ENCODE measurements at places on chromosomes 13 and 19.

GRCh38 chr13:85828094-85828684 lies 29.0 kb upstream of the SLITRK6 start:
- DNase-seq, result no peak

GRCh38 chr19:13301627-13302334 lies 151.6 kb downstream of the IER2 start:
- DNase-seq, result no peak

DNA sequence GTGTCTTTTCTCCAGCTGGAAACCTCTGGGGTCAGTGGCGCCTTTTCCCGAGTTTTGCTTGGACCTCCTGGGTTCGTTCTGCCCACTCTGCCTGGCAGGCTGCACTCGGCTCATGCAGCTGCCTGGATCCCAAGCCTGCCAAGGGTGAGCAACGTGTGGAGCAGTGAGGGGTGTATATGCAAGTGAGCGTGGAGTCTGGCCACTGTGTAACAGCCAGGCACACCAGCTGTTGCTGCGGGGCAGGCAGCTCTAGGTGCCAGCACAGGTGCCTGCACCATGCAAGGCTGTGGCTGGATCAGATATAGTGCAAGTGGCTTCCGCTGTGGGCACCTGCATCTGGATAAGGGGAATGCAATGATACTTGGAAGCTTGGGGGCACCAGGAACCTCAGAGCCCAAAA lies 699.4 kb downstream of the SLITRK1 start:
- no peak for DNase-seq

DNA sequence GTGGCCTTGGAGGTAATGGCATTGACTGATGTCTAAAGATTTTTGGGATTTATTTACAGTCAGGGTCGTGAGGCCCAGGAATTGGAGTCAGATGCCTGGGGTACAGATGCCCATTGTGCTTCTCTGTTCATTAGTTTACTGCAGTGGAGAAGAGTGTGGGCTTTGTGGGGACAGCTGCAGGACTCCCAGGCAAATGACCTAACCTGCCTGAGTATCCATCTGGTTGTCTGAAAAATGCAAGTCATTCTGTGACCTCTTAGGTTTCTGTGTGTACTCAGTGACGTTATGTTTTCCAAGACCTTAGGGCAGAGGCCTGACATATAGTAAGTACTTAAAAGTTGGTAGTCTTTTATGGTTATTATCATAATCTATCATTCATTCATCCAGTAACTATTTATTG lies 60.5 kb downstream of the SPATA13 start:
- no peak for DNase-seq

DNA sequence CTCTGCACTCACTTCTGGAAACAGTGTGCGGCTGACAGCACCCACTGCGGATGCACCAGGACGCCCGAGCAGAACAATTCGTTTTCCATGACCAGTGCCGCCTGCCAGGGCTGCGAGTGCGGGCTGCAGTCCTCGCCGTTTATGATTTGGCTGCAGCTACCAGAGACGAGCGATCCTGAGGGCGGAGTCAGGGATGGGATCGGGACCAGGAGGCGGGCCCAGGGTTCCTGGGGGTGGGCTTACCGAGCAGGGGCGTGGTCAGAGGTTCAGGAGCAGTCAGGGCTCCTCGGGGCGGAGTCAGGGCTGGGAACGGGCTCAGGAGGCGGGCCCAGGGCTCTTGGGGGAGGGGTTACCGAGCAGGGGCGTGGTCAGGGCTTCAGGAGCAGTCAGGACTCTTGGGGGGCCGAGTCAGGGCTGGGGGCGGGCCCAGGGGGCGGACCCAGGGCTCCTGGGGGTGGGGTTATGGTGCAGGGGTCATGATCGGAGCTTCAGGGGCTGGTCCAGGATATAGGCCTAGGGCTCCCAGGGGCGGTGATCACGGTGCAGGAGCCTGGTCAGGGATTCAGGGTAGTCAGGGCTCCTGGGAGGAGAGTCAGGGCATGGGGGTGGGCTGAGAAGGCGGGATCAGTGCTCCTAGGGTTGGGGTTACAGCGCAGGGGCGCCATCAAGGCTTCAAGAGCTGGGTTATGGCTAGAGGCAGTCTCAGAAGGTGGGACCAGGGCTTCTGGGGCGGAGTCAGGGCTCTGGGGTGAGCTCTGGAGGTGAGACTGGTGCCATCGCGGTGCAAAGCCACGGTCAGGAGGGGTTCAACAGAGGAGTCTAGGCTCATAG lies 1.7 kb downstream of the KLK4 start:
- DNase-seq, result no peak

DNA sequence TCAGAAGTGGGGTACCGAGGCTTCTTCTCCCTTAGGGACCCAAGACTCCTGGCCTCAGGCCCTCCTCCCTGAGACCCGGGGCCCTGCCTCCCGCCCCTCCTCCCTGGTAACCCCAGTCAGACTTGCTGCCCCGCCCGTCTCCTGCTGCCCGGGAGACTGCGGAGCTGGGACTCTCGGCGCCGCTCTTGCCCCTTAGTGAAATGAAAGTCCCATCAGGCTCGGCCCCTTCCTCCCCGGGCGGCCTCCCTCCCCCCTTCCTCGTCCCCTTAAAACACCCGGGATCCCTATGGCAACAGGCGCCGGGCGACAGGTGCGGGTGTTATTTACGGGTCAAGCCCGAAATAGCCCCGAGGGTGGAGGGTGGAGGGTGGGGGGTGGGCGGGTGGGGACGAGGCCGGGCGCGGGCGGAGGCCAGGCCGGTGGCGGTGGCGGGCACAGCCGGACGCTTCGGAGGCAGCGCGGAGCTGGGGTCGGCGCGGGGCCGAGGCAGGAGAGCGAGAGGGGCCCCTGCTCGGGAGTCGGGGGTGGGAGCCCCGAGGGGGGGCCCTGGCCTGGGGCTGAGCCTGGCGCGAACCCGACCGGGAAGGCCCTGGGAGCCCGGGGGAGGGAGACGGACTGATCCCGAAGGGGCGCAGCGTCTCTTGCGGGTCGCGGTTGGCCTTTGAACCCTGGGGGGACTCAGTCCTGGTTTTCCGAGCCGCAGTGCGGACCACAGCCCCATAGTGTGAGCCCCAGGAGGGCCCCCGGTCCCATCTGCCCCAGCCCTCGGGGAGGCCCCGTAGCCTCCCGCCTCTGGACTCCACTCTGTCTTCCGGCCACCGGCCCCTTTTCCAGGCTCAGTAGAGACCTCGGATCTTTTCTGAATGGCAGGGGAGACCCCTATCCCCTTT lies at the start of gene CACNG6:
CACNG6 (plus strand) TSS at position 414 of the 890 bp plus-strand sequence. CDS start 1,241 bp downstream, outside the sequence.
- DNase-seq, result no peak

- no peak for DNase-seq
Measured at GRCh38 chr19:51122112-51122981, 2.4 kb upstream of the SIGLEC9 start.

GRCh38 chr13:80121038-80121437 lies 219.9 kb downstream of the SPRY2 start:
- no peak for DNase-seq

DNA sequence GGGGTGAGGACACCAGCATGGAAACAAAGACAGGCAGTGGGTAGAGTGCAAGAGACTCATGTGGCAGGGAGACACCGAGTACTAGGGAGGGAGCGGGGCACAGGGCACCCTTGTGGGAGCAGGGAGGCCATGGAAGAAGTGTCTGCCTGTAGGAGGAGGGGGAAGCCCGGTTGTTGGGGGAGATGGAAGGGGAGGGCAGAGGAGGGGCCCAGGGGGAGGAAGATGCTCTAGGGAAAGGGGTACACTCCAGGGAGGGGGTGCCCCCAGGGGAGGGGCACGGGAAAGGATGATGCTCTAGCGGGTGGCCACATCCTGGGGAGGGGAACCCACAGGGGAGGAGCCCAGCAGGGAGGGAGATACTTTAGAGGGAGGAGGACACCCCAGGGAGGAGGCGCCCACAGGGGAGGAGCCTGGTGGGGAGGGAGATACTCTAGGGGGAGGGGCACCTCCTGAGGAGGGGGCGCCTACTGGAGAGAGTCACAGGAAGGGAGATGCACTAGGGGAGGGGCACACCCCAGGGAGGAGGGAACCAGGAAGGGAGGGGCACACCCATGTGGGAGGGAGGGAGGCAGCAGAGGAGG lies 24.9 kb downstream of the CPAMD8 start:
- DNase-seq, result no peak

- no peak for DNase-seq
Measured at GRCh38 chr13:52695856-52696255, 43.2 kb downstream of the SUGT1 start.

DNA sequence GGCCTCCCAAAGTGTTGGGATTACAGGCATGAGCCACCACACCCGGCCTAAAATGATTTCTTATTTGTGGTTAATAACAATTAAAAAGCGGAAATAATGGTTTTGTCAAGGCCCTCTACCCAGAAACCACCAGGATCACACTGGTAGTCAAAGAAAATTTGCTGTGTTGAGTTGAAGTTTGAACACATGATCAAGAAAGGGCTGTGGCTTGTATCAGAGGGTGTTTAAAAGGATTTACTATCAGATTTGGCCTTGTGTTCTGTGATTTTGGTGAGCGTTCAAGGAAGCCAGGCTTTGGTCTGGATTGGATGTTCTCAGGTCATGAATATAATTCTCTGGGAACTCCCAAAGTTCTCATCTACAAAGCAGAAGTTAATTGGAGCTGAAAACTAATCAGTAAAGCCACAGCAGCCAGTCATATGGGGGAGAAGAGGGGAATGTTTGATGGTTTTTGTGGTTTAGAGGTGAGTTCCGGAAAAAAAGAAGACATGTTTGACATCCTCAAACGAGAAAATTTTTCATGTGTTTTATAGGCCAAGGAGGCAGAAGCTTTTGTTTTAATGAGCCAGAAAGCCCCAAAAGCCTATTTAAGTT lies 10.6 kb upstream of the ZNF556 start:
- no peak for DNase-seq

DNA sequence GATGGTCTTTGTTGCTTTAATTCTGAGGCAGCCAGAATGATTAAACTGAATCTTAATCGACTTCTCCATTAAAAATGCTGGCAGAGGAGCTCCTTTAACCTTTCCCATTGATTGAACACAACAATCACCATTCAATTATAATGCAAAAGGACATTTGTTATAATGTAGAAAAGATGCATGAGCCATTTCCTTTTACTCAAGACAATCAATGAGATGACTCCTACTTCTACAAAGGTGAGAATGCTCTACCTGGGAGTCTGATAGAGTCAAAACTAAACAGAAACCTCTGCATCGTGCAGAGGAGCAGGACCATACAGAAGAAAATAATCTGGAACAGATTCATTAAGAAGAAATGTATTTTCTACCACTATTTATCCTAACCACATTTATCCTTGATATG lies 253.6 kb upstream of the DACH1 start:
- DNase-seq, result no peak

- DNase-seq, result no peak
Measured at GRCh38 chr19:8373867-8374813, 10.2 kb downstream of the ANGPTL4 start.

- no peak for DNase-seq
Measured at GRCh38 chr13:84784443-84785153, 902.3 kb upstream of the SLITRK1 start.

Measured in amniotic stem cell (primary cell).